ENCODE measurements at places on chromosomes 7 and 10.

- peak; percentile 41 for DNase-seq
These were observed 26.6 kb downstream of the TBXAS1 start for GRCh38 chr7:139855498-139856270.

DNA sequence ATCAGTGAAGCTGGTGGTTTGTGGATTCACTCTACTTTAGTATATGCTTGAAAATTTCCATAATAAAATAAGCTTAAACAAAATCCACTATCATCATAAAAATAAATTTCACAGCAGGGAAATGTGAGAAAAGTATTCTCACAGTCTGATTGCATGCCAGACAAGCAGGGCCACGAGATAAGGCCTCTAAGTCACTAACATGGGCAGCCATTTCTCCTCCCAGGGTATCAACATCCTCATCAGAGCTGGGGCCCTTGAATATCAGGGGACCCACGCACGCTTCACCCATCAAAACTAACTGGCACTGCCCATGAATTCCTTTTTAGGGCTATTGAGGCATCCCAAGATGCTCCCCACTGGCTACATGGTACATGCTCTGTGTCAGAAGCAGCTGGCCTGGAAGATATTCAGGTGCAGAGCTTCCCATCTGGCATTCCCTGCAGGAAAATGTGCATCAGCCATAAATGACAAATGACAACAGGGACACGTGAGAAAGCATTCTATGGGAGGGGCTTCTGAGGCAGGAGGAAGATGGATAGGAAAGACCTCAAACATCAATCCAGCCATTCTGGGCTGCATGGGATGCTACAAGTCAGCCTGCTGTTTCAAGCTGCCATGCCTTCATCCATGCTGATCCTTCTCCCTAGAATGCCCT is 17.4 kb downstream of the CCDC6 start:
- no peak for DNase-seq

DNA sequence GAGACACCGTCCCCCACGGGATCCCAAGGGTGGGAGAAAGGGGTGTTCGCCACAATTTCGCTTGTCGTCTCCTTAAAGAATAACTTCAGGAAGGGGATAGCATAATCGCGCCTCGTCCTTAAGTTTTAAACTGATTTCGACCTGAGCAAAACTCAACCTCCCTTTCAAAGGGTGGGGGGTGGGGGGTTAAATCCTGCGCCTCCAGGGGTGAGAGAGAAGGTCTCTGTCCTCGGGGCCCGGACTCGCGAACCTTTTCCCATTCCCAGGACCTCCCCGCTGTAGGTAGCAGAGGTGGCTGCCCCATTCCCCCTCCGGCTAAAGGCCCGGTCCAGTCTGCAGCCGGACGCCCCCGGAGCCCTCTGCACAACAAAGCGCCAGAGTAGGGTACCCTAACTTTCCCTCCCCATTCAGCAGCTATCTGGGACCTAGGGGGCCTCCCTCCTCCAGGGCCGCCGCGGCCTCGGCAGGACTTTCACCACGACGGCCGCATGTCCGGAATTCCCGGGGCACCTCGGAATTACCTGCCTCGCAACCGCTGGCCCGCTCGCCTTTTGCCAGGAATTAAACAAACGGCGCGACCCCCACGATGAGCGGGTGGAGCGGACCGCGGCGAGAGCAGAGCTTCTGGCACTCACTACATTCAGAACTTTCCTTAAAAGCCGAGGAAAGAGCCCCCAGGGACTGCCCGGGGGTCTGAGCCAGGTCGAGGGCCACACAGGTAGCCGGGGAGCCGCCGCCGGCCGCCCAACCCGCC is 1.7 kb downstream of the CDK6 start:
- DNase-seq, result peak; percentile 35

DNA sequence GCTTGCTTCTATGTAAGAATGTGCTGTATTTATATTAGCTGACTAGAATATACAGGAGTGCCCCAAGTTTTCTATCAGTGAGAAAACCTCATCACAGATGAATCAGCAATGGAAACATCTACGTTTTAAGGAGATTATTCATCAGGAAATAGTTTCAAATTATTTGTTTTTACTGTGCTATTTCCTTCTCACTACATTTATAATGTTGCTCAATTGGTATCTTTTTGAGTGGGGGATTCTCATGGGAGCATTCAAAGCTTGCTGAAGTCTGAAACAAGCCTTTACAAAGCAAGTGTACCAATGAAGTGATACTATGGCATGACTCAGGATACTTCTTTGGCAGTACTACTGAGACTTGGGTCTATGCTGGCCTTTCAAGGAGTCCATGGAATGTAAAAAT is 191.1 kb upstream of the SLC26A5 start:
- DNase-seq, result no peak

- no peak for DNase-seq
These were observed 29.8 kb upstream of the CHST15 start for GRCh38 chr10:124123156-124123555.

All from activated CD4-positive, alpha-beta T cell treated with anti-CD3 and anti-CD28 coated beads for 36 hours (primary cell).